Fibroblast of skin of back (primary cell): ENCODE measurements at places on chromosomes 13 and 19.

- no peak for DNase-seq
Measured at GRCh38 chr13:79194272-79194671, 211.8 kb downstream of the RBM26 start.

DNA sequence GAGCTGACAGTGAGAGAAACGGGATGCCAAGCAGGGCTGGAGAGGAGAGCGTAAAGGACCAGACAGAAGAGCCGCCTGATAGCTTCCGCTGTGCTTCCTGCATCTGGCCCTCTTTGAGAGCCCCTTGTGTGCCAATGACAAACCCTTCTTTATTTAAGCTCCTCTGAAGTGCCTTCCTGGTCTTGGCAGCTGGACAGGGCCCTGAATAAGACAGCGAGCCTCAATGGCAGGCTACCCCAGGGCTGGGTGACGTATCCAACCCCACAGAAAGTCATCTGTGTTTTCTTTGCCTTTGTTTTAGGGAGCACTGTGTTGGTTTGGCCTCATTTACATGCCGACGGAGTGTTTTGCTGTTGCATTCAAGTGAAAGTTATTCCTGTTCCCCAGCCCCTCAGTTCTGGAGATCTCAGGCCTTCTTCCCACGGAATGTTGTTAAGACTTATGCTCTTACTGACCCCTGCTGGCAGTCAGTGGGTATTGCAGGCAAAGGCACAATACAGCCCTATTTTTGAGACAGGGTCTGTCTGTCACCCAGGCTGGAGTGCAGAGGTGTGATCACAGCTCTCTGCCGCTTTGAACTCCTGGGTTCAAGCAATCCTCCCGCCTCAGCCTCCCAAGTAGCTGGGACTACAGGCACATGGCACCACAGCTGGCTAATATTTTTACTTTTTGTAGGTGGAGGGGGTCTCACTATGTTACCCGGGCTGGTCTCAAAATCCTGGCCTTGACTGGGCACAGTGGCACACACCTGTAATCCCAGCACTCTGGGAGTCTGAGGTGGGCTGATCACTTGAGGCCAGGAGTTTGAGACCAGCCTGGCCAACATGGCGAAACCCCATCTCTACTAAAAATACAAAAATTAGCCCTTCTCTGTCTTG lies 16.8 kb downstream of the CCL25 start:
- DNase-seq = no peak

DNA sequence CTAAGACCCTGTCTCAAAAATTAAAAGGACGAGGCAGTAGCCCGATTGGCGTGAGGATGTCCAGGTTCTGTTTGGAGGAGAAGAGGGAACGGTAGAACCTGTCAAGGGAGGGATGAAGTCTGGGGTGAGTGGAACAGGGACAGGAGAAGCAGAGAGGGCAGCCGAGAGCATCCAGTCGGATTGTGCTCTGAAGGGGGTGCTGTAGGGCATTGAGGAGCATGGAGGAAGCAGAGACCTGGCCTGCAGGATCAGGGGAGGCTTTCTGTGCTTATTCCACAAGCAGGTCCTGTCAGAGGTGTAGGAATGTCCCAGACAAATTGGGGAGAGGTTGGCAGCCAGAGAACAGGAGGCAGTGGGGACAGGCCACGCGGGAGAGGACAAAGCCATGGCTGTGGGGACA lies 14.1 kb downstream of the AP2A1 start:
- no peak for DNase-seq

GRCh38 chr13:74771964-74772363 lies 637.8 kb upstream of the KLF12 start:
- peak; percentile 91 for DNase-seq

- peak; percentile 66 for DNase-seq
Measured at GRCh38 chr19:44846455-44847143, 502 bp downstream of the NECTIN2 start.

GRCh38 chr19:47075179-47075810 lies 26.9 kb upstream of the TMEM160 start:
- DNase-seq = no peak

- DNase-seq = no peak
Measured at GRCh38 chr19:29487432-29487831, 38.4 kb upstream of the VSTM2B start.

DNA sequence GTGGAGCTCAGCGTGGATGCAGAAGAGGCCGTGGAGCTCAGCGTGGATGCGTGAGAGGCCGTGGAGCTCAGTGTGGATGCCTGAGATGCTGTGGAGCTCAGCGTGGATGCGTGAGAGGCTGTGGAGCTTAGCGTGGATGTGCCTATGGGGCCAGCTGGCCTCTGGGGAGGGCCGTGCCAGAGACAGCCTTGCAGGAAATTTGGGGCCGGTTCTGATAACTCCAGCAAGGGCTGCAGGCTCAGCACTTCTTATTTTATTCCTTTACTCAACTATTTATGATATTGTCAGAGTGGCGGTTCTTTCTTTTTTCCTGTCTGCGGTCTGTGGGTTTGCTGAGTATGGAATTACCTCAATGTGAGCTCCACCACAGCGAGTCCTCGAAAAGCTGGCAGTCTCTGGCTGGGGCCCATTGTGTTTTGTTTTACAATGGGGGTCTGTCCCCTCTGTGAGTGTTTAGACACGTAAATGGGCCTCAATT lies 17.8 kb upstream of the TMEM255B start:
- DNase-seq = no peak

GRCh38 chr13:67306742-67307141 lies 76.6 kb upstream of the PCDH9 start:
- DNase-seq = no peak

- peak; percentile 85 for DNase-seq
Measured at GRCh38 chr13:29619995-29620394, 24.5 kb upstream of the SLC7A1 start.

- no peak for DNase-seq
Measured at GRCh38 chr13:78603240-78603957, at the start of gene POU4F1. Gene POU4F1 (minus strand): TSS chr13:78603552. CDS start chr13:78603326, 226 bp downstream.

GRCh38 chr19:9622531-9622930 lies 1.5 kb upstream of the ZNF561 start:
- DNase-seq = peak; percentile 42

DNA sequence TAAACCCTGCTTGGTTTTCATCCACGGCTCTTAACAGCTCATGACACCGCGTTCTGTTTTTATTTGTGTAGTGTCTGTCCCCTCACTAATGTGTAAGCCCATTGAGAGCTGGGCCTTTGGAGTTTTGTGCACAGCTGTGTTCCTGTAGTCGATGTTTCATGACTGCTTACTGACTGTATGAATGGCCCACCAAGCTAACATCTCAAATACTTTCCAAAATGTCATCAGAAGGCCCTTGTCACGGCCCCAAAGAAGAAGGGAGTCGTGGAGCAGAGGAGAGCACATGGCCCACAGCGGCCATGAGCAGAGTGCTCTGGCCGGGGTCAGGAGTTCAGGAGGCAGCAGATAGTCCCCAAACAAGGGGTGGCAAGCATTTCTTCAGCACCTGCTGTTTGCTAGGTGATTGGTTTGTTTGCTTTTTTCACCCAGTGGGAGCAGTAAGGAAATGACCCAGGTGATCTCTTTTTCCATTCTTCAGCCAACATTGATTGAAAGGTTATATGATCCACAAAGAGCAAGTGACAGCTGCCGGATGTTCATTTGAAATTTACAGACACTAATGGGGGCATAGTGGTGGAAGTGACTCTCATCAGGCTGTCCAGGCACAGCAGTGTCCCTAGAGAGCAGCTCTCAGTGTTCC lies 315.2 kb downstream of the ATP8A2 start:
- DNase-seq = no peak

- no peak for DNase-seq
Measured at GRCh38 chr19:5677136-5677535, 3.2 kb downstream of the MICOS13 start.

DNA sequence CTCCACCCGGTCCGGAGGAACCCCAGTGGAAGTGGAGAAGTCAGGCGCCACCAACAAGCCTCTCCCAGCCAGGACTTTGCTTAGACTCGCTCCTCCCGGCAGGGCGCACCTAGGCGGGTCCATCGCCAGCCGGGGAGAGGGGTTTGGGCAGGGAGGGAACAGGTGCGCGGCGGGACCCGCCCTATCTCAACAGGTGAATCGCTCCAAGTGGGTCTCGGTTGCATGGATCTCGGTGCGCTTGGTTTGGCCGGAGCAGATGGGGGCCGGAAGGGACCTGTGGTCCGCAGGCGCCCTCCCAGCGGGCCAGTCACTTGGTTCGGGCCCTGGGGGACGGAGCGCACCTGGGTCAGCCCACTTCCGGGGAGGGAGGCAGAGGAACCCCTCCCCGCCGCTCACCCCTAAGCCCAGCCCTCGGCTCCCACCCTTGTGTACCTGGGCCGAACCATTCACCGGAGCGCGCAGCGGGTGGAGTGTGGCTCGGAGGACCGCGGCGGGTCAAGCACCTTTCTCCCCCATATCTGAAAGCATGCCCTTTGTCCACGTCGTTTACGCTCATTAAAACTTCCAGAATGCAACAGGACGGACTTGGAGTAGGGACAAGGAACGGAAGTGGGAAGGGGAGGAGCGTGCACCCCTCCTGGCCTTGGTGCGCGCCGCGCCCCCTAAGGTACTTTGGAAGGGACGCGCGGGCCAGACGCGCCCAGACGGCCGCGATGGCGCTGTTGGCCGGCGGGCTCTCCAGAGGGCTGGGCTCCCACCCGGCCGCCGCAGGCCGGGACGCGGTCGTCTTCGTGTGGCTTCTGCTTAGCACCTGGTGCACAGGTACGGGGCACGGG lies at the start of gene LSR:
LSR (plus strand) TSS at position 693 of the 836 bp plus-strand sequence; CDS start at position 714, 21 bp downstream.
- no peak for DNase-seq

- peak; percentile 66 for DNase-seq
Measured at GRCh38 chr19:9793071-9793591, 24.6 kb upstream of the ZNF846 start.

GRCh38 chr19:12194827-12195731 lies 32.2 kb downstream of the ZNF136 start:
- DNase-seq = peak; percentile 51

DNA sequence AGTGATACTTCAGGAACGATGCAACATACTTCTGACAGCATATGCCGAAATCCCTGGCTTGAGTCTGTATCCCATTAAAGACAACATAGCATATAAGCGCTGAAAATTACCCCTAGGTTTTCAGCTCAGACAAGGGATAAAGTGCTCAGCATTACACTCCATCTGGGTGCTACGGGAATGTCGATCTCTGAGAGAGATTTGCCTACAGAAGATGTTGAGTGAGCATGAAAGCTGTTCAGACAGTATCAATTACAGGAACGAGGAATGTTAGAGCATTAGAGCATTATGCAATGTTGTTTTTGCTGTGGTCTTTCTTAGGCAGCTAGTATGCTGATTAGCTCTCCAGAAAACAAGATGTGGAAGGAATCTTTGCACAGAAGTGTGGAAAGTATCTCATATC lies 484.5 kb downstream of the LIG4 start:
- peak; percentile 29 for DNase-seq

DNA sequence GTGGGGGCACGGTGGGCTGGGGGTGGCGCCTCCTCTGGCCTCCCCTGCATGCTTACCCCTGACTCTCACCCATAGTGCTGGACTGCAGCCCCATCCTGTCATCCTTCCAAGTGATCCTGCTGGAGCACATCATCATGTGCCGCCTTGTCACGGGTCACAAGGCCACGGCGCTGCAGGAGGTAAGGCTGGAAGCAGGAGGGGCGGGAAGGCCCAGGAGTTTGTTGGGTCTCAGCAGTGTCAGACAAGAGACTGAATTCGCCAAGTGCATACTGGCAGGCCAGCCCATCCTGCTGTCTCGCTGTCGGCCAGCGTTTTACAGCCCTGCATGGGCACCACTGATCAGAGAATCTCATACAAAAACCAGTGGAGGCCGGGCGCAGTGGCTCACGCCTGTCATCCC lies 23.1 kb downstream of the MAU2 start:
- no peak for DNase-seq

DNA sequence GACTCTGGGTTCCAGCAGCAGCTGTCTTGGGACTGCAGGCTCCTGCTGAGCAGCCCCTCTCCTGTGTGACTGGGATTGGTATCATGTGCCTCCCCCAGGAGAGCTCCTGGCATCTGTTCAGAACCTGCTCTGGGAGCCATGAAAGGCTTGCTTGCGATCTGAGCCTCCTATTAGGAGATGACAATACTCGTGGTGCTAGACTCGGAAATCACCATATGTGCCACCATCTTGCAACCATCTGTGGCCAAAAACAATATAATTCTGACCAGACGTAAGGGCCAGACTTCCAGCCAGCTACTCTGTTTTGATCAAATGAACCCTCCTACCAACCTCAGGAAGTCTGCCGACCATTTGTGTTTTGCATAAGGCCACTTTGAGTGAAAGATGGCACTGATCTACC lies 484.7 kb downstream of the IRS2 start:
- DNase-seq = no peak

DNA sequence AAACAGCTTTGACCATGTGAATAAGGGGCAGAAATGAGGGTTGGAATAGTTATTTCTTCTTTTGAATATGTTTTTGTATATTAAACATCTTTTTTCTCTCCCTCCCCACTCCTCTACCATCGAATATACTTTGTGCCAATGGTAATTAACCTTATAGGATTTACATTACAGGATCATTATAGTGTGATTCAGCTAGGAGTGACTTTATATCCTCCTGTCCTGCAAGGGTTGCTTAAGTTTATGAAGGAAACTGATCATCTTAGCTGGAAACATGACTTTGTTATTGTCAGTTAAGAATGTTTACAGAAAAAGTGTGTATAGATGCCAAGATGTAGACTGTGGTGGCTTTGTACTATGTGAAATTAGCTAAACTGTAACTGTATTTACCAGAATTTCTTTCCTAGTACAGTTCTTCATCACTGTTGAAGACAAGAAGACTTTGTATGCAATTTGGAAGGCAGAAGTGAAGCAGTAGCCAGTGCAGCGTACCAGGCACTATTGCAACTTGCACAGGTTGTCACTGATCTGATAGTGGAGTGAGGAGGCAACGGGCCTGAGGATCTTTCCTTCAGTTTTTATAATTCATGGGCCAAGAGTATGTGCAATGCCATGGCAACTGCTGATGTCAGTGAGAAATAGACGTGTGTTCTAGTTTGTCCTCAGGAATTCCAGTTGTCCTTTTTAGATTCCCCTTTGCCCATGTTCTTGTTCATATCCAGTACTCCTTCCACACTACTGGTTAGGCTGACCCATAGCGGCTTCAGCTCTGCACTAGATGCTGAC lies 8.2 kb upstream of the PAN3 start:
- DNase-seq = no peak

- DNase-seq = no peak
Measured at GRCh38 chr13:95698047-95698749, 21.3 kb downstream of the DNAJC3 start.

GRCh38 chr13:50352720-50353480 lies 337.7 kb downstream of the KCNRG start:
- no peak for DNase-seq

GRCh38 chr19:1472231-1473084 lies 6.6 kb downstream of the C19orf25 start:
- no peak for DNase-seq

DNA sequence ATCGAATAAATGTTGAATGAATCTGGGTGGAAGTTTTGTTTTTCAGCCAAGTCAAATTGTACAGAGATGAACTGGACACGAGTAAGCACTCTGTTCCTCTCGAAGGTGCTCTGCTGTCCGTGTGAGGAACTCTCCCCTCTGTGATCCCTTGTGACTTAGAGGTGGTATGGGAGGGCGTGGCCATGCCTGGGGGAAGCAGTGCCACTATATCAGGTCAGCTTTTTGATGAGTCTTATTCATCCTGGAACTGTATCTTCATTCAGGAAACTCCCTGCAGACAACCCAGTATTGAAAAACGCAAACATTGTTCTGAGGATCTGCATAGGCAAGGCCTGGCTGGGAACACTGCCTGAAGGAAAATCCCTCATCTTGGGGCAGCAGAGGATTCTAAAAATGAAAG lies 45.7 kb upstream of the FLT1 start:
- DNase-seq = no peak

GRCh38 chr13:102561933-102562332 lies 34.9 kb upstream of the TPP2 start:
- DNase-seq = no peak
